ENCODE measurements at places on chromosomes 3 and 15. TPM values are rescaled to one million over a fixed set of nuclear protein-coding genes. Genes with fewer than 3 reads are reported as not detected.

Gene P3H2
- total RNA-seq: 14.8 TPM

Gene GRM7
- total RNA-seq: 0.69 TPM

Gene CACNA1D
- 2.8 TPM for total RNA-seq

Gene GASK1A
- total RNA-seq: 0.75 TPM

Gene MYL3
- 6.8 TPM for total RNA-seq

Gene CHRM5
- not detected for total RNA-seq

Gene CLDN16
- 0.11 TPM for total RNA-seq

Gene PSMD6
- 73.4 TPM for total RNA-seq

Gene TSEN2
- 29.0 TPM for total RNA-seq

Gene LRRIQ4
- total RNA-seq: 0.11 TPM

Gene PRKCD
- total RNA-seq: 16.1 TPM

Gene ARHGEF26
- total RNA-seq: 6.2 TPM

Gene SLC15A2
- 5.4 TPM for total RNA-seq

Gene TRPM7
- total RNA-seq: 50.4 TPM

GRCh38 chr15:56077081-56077480 is 83.7 kb upstream of the NEDD4 start:
- DNase-seq: no peak

- DNase-seq: no peak
Observed at GRCh38 chr3:125684199-125684598, 88.9 kb upstream of the OSBPL11 start.

GRCh38 chr3:105235785-105236184 is 130.9 kb upstream of the ALCAM start:
- no peak for DNase-seq

DNA sequence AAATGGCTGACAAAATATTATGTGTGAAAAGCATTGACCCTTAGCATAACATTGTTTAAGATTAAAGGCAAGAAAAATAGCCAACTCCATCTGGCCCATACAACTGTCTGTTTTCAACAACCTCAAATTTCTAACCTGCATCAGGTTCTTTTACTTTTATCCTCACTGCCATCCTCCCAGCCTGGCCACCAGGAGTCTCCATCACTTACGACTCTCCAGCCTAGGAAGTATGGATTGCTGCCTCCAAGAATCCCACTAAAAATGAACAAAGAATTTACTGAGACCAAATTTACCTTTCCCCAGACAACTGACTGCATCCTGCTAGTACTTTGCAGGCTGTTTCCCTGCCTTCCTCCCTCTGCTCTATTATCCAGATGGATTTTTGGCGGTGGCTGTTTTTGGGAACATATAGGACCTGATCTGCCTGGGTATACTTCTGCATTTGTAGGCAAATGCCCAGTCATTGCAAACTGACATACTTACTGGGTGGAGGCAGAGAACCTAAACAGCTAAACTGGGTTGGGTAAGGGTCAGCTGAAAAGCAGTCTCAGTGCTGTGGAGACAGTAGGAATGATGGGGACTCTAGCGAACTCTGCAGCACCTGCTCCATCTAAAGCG is 144.2 kb downstream of the GHSR start:
- no peak for DNase-seq

DNA sequence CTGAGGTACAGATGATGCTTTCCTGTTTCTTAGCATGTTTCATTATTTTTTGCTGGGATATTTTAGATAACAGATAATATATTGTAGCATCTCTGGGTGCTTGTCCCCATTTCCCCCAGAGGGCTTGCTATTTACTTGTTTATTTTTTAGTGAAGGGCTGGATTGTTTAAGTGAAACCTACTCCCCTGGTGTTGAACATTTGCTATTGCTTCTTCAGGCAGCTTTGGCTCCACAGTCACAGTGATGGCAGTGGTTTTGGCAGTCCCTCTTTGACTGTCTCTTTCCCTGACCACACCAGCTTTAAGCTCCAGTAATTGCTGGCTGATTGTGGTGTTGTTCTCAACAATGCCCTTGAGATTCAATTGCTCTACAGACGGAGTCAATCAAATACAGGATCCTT is 128.9 kb downstream of the KLF13 start:
- DNase-seq: no peak

DNA sequence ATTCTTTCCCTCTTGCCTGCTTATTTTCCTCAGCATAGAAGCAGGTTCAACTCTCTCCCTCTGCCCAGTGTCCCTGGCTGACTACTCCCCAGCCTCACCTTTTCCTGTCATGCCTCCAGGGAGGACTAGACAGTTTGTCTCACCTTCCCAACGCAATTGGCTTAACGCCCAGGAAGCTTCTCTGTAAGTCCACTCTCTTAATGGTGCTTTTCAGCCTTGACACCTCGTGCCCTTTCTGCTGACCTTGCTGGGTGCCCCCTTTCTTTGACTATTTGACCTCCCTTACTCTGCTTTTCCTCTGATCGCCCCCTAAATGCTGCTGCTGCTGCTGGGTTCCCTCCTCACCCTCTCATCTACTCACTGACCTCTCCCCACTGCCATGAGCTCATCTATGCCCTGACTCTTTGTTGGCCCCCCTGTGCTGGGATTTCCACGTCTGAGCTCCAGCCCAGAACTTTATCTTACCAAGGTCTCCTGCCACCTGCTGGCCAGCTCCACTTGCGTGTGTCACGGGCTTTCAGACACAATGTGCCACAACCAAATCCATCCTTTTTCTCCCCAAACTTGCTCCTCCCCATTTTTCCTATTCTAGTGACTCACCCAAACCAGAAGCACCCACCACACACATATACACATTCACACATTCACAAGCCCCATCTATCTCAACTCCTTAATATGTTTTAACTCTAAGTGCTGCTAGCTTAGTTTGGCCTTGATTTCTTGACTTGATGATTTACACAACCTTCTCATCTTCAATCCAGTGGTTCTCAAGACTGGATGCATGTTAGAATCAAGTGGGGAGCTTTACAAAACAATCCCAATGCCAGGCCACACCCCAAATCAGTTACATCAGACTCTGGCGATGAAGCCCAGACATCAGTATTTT is 16.6 kb downstream of the EPB42 start:
- no peak for DNase-seq

GRCh38 chr3:153442386-153442785 is 280.4 kb downstream of the RAP2B start:
- DNase-seq: no peak

DNA sequence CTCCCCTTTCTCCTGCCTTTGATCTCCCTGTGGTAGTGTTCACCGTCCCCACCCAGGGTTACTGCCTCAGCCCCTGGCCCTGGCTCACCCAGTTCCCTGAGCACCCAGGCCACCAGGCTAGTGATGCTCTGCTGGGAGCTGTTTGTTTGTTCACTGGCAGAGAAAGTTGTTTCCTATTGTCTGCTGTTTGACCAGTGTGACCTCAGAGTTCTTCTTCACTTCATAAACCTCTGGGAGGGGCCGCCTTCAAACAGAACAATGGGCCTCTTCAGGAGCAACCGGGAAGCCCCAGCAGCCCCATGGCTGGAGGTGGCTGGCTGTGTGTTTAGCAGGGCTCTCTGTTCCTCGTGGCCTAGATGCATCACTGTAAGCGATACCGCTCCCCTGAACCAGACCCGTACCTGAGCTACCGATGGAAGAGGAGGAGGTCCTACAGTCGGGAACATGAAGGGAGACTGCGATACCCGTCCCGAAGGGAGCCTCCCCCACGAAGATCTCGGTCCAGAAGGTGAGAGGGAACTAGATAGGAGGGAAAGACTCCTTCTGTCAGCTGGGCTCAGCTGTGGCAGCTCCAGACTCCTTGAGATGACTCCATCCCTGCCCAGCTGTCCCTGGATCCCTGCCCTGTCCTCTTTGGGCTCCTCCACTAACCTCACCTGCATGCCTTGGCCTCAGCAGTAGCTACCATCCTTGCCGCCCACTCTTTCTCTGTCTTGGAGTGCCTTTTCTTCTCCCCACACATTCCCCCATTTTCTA is 3.4 kb downstream of the CLK3 start:
- no peak for DNase-seq

- DNase-seq: no peak
Observed at GRCh38 chr15:88624971-88625490, 3.9 kb downstream of the AEN start.

DNA sequence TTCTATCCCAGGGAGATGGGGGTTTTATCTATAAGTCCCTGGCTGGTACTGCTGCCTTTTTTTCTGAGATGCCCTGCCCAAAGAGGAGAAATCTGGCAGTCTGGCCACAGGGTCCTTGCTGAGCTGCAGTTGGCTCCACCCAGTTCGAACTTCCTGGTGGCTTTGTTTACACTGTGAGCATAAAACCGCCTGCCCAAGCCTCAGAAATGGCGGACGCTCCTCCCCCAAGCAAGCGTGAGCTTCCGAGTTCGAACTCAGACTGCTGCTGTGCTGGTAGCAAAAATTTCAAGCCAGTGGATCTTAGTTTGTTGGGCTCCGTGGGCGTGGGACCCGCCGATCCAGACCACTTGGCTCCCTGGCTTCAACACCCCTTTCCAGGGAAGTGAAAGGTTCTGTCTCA is 126.8 kb upstream of the SUCLG2 start:
- no peak for DNase-seq

DNA sequence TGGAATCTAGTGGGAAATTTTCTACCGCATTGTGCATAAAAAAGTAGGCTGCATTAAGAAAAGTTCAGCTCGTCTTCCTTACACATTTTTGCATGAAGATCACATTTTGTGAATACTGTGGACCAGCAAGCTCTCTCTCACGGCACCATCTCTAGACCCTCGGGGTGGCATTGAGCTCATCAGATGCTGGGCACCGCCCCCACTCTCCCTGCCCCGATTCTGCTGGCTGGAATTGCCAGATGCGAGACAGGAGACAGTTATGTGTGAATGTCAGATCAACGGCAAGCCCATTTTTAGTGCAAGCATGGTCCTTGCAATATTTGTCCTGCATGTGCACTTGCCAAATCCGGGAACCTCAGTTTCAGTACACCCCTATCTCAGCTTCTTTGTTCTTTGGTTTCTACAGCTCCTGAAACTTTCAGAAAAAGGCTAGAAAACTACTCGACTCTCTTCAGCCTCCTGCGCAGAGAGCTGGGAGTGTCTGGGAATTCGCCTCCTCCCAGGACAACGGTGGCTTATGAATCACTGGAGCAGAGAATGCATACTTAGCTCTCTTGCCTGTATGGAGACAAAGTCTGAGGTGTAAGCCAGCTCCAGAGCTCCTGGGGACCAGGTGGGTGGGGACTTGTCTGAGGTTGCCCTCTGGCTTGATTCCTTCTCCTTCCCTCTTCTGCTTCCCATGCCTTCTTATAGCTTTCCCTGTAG is 285.2 kb upstream of the ATP10A start:
- no peak for DNase-seq

DNA sequence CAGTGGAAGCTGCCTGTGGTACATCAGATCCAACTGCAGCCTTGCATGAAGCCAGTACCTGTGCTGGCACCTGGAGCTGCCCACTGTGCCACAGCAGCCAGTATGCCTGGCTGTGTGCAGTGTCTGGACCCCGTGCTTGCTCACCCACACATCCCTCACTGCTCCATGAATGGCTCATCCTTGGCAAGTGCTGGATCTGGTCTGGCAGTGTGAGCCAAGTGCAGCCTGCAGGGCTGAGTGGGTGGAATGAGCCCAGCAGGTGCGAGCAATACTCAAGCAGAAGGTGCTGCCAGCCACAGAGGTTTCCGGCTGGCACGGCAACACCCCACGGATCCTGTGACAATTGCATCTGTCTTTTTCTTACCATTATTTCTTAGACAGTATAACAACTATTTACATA is 488.2 kb upstream of the ROBO2 start:
- DNase-seq: no peak

DNA sequence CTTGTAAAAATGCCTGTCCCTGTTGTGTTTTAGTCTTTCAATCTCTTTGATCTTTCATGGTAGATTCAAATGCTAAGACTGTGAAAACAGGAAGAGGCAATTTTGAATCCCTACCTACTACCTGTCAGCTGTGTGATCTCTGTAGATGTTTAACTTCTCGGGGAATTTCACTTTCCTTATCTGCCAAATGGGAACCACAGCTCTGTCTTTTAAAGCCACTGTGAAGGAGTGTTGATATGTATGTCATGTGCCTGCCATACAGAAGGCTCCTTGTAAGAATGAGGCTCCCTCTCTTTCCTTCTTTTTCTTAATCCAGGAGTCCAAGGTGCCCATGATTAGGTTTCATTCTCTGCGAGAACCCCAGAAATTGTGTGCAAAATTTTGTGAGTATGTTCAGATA is 139.6 kb upstream of the ADAMTS9 start:
- DNase-seq: no peak

DNA sequence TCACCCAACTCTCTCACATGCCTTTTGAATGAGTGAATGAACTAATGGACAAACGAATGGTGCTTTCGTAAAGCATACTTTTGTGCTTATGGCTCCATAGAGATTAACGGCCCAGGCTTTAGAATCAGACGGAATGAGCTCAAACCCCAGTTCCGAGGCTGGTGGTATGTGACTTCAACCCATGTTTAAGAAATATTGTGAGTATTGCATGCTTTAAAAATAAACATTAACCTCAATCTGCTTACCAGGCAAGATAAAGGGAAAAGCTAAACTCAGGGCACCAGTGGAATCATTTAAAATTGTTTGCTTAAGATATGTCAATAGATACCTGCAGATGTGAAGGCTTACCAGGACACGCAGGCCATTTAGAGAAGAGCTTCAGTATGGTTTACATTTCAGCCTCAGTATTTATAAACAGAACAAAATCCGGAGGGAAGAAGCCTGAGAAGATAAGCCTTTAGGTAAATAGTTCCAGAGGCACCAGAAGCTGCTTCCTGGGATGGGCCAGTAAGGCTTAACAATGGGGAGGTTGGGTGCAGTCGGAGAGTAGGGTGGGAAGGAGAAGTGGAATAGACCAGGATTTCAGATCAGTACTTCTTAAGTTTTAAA is 186.4 kb downstream of the ADAMTS9 start:
- no peak for DNase-seq

- DNase-seq: no peak
Observed at GRCh38 chr3:185988080-185988815, 50.4 kb upstream of the TRA2B start.

DNA sequence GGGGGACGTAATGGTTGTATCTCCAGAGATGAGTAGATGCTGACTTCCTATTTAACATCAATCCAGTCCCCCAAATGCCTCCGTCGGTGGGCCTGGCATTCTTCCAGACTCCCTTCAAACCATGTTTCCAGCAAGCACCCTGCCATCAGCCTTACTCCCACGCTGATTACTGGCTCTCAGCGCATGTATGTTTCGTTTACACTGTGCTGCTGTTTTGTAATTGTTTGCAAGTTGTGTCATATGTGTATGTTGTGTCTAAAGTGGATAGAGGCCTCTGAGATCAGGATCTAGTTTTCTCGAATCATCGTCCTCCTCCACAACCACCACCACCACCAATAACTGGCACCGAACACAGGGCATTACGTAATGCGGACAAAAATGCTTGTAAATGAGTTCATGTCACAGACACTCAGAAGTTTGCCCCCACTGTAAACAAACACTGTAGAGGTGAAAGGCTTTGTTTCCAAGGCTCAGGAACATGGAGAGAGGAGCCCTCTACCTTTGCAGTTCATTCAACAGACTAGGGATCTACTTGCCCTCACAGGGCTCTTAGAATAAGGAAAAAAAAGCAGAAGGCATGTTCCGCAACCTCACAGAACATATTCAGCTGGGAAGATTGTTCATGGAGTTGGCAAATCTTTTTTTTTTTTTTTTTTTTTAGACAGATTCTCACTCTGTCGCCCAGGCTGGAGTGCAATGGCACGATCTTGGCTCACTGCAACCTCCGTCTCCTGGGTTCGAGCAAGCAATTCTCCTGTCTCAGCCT is 46.1 kb upstream of the SEMA4B start:
- DNase-seq: no peak

All from mesothelial cell of epicardium (in vitro differentiated cells).